GF-D8 (cell line): ENCODE measurements at places on chromosomes 12 and 14.

GRCh38 chr12:52714887-52715281, 11.6 kb upstream of the KRT77 start:
- DNase-seq: no peak

DNA sequence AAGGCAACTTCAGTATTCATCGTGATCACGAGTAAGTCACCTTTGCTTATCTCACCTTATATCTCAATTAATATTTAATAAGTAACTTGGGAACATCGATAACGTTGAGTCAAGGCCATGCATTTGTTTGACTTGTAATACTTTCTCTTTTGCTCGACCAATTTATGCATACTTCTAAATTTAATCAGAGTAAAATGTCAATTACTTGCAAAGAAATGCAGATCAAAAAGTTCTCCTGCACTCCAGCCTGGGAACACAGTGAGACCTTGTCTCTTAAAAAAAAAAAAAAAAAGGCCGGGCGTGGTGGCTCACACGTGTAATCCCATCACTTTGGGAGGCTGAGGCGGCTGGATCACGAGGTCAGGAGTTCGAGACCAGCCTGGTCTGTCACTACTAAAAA, 11.8 kb upstream of the HIP1R start:
- DNase-seq: no peak

GRCh38 chr12:62736596-62736995, 198.4 kb downstream of the PPM1H start:
- no peak for DNase-seq

DNA sequence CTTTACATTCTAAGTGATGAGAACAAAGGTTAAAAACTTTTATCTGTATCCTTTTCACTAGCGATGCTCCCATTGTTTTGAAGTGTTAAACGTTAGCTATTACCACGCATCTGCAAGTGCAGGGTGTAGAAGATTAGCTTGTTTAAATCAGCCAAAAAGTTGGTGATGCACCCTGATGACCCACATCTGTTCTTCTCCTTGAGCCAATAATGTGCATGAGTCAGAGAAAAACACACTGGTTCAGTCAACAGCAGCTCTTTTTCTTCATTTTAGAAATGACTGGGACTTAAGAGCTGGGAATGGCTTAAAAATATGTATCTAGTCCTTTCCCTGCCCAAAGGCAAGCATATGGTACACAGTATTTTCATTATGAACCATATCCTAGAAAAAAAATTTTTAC, 323.5 kb upstream of the PDE3A start:
- DNase-seq: no peak
